ENCODE measurements at places on chromosomes 12 and 14. TPM values are rescaled to one million over a fixed set of nuclear protein-coding genes. Genes with fewer than 3 reads are reported as not detected.

DNA sequence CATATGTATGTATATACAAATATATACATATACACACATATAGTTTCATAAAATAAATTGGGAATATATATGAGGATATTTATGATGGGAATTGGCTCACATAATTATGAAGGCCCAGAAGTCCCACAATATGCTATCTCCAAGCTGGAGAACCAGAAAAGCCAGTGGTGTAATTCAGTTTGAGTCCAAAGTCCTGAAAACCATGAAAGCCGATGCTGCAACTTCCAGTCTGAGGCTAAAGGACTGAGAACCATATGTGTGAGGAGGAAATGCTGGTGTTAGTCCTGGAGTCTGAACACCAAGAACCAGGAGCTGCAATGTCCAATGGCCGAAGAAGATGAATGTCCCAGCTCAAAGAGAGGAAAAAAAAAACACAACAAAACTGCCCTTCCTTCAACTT lies 65.5 kb upstream of the PRKD1 start:
- DNase-seq: no peak

DNA sequence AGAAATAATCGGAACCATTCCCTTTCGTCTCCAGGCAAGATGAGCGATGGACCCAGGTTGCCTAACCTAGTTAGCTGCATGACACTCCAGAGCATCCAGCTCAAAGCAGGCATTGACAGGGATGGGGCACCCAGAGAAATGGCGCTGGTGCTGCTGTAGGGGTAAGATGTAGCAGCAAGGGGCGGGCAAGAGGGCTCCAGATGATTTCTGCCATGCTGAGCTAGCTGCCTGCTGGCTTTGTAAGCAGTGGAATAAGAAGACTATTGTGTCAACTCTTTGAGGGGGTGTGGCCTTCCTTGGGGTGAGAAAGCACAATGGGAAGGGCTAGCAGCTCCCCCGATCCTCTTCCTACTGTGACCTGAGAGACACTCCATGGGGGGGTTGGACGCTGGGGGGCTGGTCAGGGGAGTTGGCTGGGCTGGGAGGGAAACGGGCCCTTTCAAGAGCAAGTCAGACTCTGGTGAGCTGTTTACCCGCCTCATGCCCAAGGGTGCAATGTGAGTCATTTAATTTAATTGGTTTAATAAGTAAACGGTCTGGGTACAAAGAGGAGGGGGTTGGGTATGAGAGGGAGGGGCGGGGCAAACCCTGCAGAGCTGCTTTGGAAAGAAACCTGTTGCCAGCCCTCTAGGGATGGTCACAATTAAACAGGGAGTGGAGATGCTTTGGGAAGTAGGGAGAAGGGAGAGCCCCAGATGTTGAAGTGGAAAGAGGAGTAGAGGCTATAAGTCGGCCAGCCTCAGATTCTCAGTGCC lies 50.5 kb downstream of the B4GALNT3 start:
- peak; percentile 69 for DNase-seq

DNA sequence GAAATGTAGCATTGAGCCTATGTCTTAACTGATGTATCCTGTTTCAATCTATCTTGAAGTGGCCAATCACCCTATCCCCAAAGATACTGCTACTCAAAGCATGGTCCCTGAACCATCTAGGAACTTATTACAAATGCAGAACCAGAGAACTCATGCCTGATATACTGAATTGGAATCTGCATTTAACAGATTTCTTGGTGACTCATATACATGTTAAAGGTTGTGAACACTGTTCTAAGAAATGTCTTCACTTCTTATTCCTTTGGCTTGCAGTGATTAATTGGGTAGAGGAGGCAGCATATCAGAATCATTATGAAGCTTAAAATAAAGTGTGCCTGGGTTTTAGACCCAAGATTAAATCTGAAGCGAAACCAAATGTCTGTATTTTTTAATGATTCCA lies 795.6 kb downstream of the DIO2 start:
- no peak for DNase-seq

DNA sequence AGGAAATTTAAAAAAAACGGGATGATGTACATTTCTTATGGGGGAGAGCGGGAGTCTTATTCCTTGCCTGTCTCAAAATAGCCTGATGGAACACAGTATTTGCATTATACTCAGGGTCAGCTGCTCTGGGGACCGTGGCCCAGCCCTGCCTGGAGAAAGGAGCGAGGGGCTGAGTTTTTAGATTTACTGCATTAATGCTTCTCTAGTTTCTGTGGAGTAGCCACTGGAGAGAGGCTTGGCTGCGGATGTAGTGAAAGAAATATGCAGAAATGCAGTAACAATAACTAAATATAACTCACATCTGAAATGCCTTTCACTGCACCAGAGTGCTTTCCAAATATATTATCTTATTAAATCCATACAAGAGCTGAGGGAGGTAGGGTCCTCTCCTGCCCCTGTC lies 87.6 kb upstream of the MAP1LC3B2 start:
- no peak for DNase-seq

NRXN3 gene
- 0.84 TPM for total RNA-seq
